ENCODE measurements at places on chromosomes 13 and 19.

DNA sequence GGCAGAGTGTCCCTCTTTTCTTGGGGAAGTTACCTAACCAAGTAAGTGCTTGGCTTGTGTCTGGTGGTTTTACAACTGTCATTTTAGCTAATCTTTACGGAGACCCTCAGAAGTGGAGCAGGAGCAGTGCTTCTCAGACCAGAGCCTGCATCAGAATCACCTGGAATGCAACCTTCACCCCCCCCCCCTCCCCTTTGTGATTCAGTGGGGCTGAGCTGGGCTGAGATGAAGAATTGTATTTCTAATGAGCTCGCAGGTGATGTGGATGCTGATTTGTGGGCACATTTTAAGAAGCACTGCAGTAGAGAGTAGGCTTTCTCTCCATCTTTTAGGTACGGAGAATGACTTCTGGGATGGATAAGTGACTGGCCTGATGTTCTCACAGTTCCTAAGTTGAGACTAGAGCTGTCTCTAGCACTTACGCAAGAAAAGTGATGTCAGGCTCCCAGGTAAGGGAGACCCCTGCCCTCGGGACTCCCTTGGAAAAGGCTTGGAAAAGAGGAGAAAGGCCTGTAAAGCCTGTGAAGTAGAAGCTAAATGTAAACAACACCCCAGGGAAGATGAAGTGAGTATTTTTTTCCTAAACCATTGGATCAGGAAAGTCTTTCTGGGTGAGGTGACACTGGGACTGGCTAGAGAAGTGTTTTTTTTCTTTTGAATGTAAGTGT, 23.3 kb upstream of the RNF113B start:
- no peak for DNase-seq

GRCh38 chr13:42569576-42570344, 4.2 kb upstream of the TNFSF11 start:
- DNase-seq: no peak

DNA sequence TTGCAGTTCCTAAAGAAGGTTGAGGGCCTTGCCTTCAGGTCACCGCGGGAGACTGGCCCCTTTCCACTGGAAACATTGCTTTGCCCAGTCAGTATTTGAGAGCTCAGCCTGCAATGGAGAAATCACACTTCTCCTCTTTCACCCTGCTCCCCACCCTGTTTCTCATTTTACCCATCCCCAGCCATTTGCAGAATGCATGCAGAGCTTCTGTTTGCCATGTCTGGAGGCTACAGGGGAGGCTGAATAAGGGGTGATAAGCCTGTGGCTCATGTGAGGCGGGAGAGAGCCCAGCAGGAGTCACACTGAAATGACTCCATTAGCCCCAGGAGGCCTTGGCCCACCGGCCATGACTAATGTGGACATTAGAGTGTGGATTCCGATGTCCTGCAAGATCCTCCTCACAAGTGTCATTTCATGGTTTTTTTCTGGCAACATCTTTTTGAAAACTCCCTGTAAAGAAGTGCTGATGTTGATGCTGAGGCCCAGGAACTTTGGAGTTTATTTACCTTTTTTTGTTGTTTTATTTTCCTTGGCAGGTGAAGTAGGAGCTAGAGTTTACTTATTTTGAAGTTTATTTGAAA, 6.3 kb downstream of the SPINT2 start:
- DNase-seq: no peak

GRCh38 chr13:93535251-93535650, 308.6 kb downstream of the GPC6 start:
- no peak for DNase-seq

GRCh38 chr19:13463296-13463695, 43.0 kb downstream of the CACNA1A start:
- DNase-seq: no peak

DNA sequence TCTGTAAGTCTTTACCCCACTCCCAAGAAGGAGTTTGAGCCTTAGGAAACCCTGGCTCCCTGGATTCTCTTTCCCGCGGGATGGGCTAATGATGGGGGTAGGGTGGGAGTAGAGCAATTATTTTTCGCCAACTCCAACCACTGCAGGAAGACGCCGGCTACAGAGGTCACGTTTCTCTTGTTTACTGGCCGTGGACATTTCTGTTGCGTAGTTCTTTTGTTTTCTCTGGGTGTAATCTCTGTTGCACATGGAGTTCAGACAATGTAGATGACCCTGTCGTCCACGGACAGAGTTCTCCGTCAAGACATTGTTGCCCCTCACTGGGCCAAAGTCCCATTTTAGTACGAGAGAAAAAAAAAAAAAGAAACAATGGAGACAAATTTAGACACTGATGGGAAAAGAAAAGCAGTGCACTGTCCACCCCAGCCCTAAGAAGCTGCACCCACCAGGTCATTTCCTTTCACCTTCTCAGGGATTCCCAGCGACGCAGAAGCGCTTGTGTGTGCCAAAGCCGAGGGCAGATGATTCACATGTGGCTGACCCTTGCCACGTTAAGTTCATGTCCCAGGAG, 133.9 kb upstream of the ARGLU1 start:
- DNase-seq: no peak

DNA sequence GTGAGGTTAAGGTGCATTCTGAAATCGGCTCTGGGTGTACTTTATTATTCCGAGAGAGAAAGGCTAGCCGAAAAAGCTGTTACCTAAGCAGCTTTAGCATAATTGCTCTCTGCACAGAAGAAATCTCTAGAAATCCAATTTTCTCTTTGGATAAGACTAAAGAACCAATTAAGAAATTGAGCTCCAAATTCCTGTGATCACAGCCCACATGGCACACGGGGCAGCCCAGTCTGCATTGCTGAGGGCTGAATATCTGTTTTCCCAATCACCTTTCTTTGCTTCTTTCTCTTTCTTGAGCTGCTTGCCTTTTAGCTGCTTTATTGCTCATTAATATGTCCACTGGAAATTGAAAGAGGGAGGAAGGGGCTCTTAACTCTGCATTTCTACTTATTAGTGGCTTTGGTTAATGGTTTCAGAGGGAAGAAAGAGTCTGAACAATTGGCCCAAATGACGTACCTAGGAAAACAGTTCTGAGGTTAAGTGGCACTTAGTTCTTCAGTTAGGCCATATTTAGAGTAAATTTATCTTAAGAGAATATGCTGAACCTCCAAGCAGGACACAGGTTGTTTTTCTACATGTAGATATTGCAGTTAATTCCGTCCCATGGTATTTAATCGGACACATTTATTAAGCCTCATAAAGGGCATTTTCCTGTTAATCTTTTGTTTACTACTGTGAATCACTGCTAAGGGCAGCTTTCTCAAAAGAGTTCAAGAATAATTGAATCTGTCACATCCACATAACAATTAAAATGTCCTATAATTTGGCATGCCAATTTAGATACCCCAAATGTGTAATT, 265.7 kb downstream of the ABCC4 start:
- DNase-seq: no peak

- DNase-seq: no peak
Observed at GRCh38 chr13:29109987-29110386, 289.8 kb downstream of the MTUS2 start.

DNA sequence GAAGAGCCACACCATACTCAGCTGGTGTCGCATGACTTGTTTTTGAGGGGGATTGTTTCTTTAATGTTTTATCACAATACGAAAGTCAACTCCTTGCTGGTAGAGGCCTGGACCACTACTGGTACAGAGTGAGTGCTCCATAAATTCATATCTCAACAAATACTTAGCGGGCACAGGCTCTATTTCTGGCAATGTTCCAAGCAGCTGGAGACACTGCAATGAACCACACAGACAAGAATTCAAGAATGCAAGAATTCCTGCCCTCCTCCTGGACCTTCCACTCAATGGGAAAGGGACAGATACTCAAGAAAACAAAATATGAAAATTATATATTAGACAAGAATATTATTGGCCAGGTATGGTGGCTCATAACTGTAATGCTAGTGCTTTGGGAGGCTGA, 5.1 kb upstream of the FXYD5 start:
- DNase-seq: no peak

DNA sequence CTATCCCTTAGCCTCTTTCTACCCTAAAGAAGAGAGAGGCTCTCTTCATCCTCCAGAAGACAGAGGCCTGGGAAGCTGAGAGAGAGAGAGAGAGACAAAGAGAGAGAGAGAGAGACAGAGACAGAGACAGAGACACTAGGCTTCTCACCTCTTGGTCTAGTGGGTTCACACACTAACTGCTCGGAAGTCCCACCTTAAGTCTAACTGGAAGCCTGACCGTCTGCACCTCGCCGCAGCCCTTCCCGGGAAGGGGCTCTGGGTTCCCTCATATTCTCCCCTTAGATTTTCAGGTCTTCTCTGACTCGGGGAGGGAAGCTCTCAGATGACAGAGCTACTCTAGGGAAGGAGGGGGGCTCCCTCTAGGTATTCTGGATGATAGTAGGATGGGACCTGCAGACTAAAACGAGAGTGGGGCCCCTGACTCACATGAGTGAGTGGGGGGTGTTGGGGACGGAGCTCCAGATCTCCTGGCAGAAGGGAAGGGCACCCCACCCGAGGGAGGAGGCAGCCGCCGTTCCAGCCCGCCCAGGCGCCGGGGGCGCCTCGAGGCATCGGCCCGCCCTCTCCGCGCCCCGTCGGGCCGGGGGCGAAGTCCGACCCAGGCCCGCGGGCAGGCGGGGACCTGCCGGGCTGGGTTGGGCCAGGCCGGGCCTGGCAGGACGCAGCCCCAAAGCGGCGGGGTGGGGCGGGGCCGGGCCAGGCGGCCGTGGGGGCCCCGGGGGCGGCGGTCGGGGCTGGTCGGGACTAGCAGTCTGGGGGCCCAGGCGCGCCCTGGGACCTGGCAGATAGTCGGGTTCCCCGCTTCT, 2.0 kb upstream of the JUNB start:
- DNase-seq: no peak

GRCh38 chr13:77599351-77599750, 63.8 kb downstream of the SCEL start:
- DNase-seq: no peak

GRCh38 chr19:35436477-35437405, 11.3 kb upstream of the FFAR2 start:
- DNase-seq: peak; percentile 14

Measured in stimulated activated CD8-positive, alpha-beta memory T cell treated with anti-CD3 and anti-CD28 coated beads, Interleukin-12 subunit alpha, Interleukin-12 subunit beta, amount 100 ng/mL, for 1 hour (primary cell).